ENCODE measurements at places on chromosomes 12 and 14. TPM values are rescaled to one million over a fixed set of nuclear protein-coding genes. Genes with fewer than 3 reads are reported as not detected.

DNA sequence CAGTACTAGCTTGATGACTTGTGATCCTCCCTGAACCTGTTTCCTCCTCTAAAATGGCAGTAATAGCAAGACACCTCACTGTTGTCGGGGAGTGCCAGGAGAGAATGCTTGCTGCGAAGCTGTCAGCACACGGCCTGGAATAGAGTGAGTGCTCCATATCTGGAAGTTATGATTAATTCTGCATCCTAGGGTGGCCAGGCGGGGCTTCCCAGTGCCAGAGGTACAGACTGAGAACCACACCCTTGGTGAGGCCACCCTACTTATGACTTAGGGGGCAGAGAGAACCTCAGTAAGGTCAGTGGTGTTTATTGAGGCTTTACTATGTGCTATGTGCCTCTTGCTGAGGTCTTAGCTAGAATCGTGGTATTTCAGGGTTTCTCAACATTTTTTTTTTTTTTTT, 20.1 kb downstream of the MORN3 start:
- no peak for DNase-seq
- no peak overlapping the region for H3K4me3 ChIP-seq
- H3K36me3 ChIP-seq, result peaks cover 6% of the 10 kb centered on the region
- no peak overlapping the region for H3K27ac ChIP-seq
- peaks cover 14% of the 10 kb centered on the region for H3K4me1 ChIP-seq

DNA sequence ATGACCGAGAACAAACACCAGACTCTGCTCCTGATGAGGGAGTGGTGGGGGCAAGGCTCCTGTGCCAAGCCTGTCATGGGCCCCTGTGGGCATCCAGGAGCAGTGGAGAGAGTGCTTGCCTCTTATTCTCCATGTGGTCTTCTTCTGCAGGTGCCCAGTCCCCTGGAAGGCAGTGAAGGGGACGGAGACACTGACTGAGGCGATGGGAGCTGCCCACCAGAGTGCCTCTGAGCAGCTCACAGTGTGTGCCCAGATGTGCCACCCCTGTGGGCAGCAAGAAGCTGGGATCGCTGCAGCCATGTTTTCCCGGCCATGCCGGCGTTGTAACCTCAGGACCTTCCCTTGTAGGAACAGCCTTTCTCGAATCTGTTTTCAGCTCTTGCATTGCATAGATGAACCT, 6.4 kb upstream of the EP400 start:
- no peak overlapping the region for H3K27ac ChIP-seq
- no peak overlapping the region for H3K4me3 ChIP-seq
- DNase-seq, result no peak

DNA sequence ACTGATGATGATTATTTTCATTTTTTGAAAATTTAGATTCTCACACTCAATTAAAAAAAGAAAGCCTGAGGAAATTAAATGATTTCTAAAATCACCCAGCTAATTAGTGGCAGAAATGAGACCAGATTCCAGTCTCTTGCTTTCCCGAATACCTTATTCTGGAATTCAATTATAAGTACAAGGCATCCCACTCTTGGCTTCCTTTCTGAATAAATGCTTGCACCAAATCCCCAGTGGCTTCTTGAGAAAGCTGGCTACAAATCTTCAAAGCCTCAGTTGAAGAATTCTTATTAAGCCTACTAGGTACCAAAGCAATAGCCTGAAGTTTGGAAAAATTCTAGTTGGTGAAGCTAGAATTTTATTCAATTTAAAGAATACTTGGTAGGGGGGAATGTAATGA, 476.6 kb downstream of the DIO2 start:
- H3K4me1 ChIP-seq, result no peaks in the 10 kb centered on the region
- H3K27me3 ChIP-seq, result no peaks in the 10 kb centered on the region
- DNase-seq, result no peak
- H3K4me3 ChIP-seq, result no peak overlapping the region
- no peak overlapping the region for H3K27ac ChIP-seq
- no peaks in the 10 kb centered on the region for H3K36me3 ChIP-seq

- no peak overlapping the region for H3K4me3 ChIP-seq
- H3K4me1 ChIP-seq, result no peaks in the 10 kb centered on the region
- H3K27ac ChIP-seq, result no peak overlapping the region
- DNase-seq, result no peak
Measured at GRCh38 chr14:26841920-26842741, 244.3 kb upstream of the NOVA1 start.

DNA sequence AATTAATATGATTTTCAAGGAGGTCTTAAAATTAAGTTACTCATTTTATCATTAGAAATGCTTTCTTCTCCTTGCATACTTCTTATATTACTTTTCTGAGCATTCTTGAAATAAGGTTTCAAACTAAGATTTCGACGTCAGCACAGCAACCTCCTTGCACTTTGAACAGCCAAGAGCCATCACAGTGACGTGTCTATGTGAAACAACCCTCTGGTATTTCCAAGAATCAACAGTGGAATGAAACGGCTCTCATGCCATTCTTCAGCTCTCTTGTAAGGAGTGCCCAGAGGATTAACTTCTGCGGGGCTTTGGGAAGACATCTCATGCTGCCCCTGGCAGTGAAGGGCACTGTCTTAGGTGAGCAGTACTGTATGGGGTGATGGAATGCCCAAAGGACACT, 109.2 kb downstream of the EFCAB11 start:
- no peaks in the 10 kb centered on the region for H3K36me3 ChIP-seq
- H3K27ac ChIP-seq, result no peak overlapping the region
- H3K4me1 ChIP-seq, result no peaks in the 10 kb centered on the region
- no peaks in the 10 kb centered on the region for H3K27me3 ChIP-seq
- H3K4me3 ChIP-seq, result no peak overlapping the region

DNA sequence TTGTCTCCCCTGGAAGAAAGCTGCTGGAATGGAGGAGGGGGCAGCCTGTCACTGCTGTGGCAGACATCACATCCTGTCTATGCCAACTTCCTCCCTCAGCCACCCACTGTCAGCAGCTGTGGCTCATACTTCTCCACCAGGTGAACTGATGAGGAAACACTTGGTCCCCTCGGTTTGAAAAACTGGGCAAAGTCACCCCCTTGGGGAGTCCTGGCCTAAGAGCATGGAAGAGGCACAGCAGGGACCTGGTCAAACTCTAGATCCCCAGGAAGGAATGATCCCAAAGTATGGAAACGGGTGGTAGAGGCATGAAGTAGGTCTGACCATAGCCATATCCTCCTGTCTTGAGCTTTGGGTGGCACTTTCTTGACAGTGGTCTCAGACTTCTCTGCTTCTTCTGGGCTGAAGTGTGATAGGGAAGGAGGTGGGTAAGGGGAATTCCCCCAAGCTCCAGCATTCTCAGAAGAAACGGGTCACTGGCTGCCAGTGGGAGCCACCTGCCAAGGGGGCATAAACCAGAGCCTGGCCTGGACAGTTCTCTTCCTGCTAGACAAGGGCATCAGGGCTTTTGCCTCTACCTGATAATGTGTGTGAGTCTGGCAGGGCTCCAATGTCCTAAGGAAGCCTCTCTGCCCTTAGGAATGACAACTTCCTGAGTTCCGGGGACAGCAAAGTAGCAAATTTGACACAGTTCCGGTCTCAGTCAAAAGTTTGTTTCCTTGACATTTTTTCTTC, 36.0 kb downstream of the FMNL3 start:
- no peaks in the 10 kb centered on the region for H3K27me3 ChIP-seq
- peak overlapping the region; percentile 85 for H3K27ac ChIP-seq
- peaks cover 83% of the 10 kb centered on the region for H3K4me1 ChIP-seq
- peak; percentile 79 for DNase-seq
- H3K36me3 ChIP-seq, result no peaks in the 10 kb centered on the region

DNA sequence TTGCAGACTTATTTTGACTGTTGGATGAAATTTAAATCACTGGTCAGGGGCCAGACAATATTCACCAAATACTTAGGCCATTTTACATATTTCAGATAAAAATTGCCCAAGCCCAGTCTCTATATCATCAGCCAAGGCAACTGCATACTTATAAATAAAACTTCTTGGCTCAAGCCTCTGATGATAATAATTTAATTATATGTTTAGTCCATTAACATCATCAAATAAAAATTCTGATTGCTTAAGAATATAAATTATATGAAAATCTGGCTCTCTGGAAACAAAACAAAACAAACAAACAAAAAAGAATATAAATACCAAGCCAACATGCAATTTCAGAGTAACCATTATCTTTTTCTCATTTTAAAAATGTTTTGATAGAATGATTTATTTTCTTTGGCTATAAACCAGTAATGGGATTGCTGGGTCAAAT, 165.2 kb downstream of the BTG1 start:
- no peak overlapping the region for H3K27ac ChIP-seq
- H3K36me3 ChIP-seq, result no peaks in the 10 kb centered on the region

DNA sequence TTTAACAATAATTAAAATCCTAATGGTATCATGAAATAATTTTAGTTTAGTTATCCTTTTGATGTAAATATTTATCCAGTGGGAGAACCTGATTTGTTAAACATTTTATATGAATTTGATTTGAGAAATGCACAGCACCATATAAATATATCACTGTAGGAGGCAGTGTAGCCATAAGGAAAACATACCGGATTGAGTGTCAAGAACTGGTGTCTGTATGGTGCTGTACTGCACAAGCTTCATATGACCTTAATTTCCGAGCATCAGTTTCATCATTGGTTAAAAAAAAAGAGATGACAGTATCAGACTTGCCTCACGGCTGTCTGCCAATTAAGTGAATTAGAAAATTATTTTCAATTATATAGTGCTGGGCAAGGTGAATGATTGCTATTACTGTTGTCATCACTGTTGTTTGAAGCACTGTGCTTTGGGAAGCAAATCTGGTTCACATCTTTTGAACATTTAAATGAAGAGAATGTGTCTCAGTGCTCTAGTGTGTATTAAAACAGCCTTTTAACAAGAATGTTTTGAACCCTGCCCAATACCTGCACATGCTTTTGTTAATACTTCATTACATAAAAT, 72.1 kb downstream of the TMTC2 start:
- H3K27ac ChIP-seq, result no peak overlapping the region
- H3K4me3 ChIP-seq, result no peak overlapping the region
- H3K27me3 ChIP-seq, result no peaks in the 10 kb centered on the region
- no peaks in the 10 kb centered on the region for H3K4me1 ChIP-seq

DNA sequence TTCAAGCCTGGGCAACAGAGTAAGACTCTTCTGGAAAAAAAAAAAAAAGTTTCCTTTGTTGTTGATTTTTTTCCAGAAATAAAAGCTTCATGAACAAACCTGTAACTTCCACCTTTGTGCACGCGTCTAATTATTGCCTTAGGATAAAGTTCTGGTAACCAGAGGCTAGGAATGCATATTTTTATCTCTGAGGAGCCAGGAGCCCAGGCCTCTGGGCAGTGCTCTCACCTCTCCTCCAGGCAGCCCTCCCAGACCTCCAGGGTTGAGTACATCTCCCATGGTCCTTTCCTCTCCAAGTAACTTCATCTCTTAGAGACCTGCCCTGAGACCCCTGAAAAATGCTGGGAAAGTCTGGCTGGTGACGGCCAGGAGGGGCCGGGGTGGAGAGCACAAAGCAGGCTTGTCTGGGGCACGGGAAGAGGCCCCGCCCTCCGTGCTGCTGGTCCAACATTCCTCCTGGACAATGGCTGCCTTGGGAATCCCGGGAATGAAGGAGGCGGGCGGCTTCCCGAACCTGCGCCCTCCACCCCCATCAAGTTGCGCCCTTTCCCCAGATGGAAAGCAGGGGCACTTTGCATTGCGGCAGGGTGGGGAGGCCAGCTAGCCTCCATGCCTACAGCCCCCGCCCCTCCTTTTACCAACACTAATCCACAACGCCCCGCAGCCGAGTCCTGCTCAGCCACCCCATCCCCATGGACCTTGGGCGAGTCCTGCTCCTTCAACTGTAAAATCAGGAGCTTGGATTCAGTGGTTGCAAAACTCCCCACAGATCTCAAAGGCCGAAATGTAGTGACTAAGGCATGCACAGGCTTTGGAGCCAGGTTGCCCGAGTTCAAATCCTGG, 7.3 kb upstream of the FIGNL2 start:
- H3K27me3 ChIP-seq, result no peaks in the 10 kb centered on the region
- H3K4me3 ChIP-seq, result no peak overlapping the region
- no peak for DNase-seq

- H3K27ac ChIP-seq, result no peak overlapping the region
- H3K27me3 ChIP-seq, result no peaks in the 10 kb centered on the region
- no peak for DNase-seq
- H3K4me1 ChIP-seq, result no peaks in the 10 kb centered on the region
- no peak overlapping the region for H3K4me3 ChIP-seq
- no peaks in the 10 kb centered on the region for H3K36me3 ChIP-seq
Measured at GRCh38 chr12:34298971-34299801, 276.9 kb downstream of the ALG10 start.

DNA sequence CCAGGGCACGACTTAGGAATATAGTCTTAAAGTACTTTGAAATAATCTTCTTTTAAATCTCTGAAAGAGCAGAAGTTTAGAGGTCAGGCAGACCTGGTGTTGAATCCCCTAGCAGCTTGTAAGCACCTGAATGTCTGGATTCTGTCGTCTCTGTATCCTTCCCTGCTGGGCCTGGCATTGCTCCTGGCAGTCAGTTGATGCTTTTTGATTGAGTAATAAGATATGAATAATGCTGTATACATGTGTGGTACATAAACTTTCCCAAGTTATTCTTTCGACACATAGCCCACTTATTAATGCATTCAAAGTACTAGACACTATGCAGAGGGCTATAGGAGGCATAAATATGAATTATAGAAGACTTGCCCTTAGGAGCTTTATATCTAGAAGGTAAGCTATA, 31.4 kb downstream of the EVL start:
- H3K4me3 ChIP-seq, result no peak overlapping the region
- H3K27ac ChIP-seq, result peak overlapping the region; percentile 83
- no peak for DNase-seq
- H3K36me3 ChIP-seq, result peaks cover 43% of the 10 kb centered on the region
- H3K27me3 ChIP-seq, result no peaks in the 10 kb centered on the region

DNA sequence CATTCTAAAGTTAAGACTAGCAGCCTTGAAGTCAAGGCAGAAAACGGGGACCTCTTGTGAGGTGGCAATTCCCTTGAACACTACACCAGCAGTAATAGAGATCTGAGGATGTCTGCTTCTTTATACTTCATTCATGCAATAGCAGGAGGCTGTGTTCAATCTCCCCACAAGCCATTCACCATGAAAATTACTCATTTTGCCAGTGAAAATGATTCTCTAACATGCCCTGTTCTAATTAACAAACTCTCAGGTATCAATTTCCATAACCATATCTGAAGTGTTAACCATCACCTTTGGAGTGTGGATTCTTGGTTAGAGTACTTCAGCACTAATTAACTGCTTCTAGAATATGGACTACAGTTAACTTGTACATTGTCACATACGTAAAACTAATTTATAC, 3.4 kb upstream of the GLIPR1 start:
- H3K27me3 ChIP-seq, result no peaks in the 10 kb centered on the region
- no peak for DNase-seq
- peaks cover 31% of the 10 kb centered on the region for H3K4me1 ChIP-seq
- no peak overlapping the region for H3K27ac ChIP-seq
- no peaks in the 10 kb centered on the region for H3K36me3 ChIP-seq

PPP1R1A gene
- not detected for total RNA-seq

KRT80 gene
- total RNA-seq, result not detected

HCAR2 gene
- not detected for total RNA-seq

CFAP73 gene
- total RNA-seq, result 0.88 TPM

STAC3 gene
- total RNA-seq, result 4.2 TPM

C12orf54 gene
- not detected for total RNA-seq

ABHD4 gene
- total RNA-seq, result 14.7 TPM

SIX1 gene
- total RNA-seq, result 0.70 TPM

GYS2 gene
- total RNA-seq, result not detected

IFI27 gene
- total RNA-seq, result not detected

FAM90A1 gene
- 0.15 TPM for total RNA-seq
